ENCODE measurements at places on chromosomes 1 and 21. TPM values are rescaled to one million over a fixed set of nuclear protein-coding genes. Genes with fewer than 3 reads are reported as not detected.

DNA sequence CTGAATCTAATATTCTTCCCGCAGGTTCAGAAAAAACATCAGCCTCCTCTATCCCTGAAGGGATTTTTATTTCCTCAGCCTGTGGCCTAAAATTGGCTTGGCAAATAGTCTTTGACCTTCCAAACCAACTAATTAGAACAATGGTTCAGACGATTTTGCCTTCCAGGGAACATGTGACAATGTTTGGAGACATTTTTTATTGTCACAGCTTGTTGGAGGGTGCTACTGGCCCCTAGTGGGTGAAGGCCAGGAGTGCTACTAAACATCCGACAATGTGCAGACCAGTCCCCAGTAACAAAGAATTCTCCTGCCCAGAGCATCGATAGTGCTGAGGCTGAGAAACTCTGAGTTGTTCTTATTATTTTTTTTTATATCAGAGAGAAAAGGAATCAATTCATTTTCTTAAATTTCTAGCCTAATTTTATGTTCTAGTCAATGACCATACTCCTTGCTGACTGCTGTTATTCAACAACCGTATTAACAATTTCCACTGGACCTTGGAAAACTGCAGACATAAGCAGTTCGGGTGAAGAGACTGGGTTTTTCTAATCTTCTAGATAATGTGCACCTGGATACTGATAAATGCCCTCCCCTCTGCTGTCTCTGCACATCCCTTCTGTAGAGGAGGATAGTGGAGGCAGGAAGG lies 280.7 kb downstream of the LMX1A start:
- no peak for DNase-seq

The KDF1 gene
- total RNA-seq, result 10.0 TPM

- DNase-seq, result no peak
These were observed 87.6 kb downstream of the GFI1 start for GRCh38 chr1:92399076-92399475.

- DNase-seq, result no peak
These were observed 233.8 kb downstream of the RHOU start for GRCh38 chr1:228968891-228969606.

The OR6N1 gene
- total RNA-seq, result not detected

DNA sequence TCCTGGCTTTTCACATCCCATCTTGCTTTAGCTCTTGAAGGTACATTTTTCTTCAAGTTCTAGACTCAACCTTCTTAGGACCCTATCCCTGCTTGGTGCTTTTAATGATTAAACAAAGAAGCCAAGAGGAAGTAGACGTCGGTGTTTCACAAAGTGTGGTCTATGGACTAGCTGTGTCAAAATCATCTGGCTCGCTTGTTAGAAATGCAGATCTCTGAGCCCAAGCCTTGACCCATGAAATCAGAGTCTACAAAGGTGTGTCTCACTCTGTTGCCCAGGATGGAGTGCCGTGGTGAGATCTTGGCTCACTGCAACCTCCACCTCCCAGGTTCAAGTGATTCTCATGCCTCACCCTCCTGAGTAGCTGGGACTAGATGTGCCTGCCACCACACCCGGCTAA lies 295.5 kb upstream of the KAZN start:
- no peak for DNase-seq

The PTGER3 gene
- total RNA-seq, result 0.75 TPM

The SYDE2 gene
- 2.9 TPM for total RNA-seq

The OR2T35 gene
- not detected for total RNA-seq

The DR1 gene
- 34.9 TPM for total RNA-seq

GRCh38 chr1:156816561-156817328 lies at the start of gene SH2D2A:
SH2D2A (minus strand) TSS chr1:156816848; CDS start chr1:156816708, 140 bp downstream.
- DNase-seq, result no peak

The MMP23B gene
- 15.0 TPM for total RNA-seq

The MFAP2 gene
- total RNA-seq, result 42.2 TPM

GRCh38 chr1:155834296-155834926 lies 22.6 kb downstream of the GON4L start:
- no peak for DNase-seq

- no peak for DNase-seq
These were observed 12.7 kb upstream of the PCP4 start for GRCh38 chr21:39854572-39854971.

The FABP3 gene
- 10.2 TPM for total RNA-seq

DNA sequence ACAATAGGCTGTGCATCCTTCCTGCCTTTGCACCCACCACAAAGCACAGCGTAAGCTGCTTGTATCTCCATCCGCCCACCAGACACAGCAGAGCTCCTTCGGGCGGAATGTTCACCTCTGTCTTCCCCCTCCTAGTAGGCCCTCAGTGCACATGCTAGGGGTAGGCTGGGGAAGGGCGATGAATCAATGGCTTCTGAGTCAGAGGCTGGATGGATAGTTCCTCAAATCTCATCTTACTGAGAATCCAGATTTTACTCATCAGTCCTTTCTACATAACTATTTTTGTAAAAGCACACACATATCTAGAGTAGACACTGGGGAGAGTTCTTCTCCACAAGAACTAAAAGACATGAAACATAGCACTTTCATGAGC lies 73.8 kb downstream of the BCAR3 start:
- no peak for DNase-seq

GRCh38 chr21:43659136-43660000 lies at the start of the genes HSF2BP and RRP1B:
HSF2BP (minus strand) TSS chr21:43659488; CDS start chr21:43658096, 1,392 bp downstream.
RRP1B (plus strand) TSS chr21:43659560; CDS start chr21:43659665, 105 bp downstream.
- DNase-seq, result no peak

All from epithelial cell of proximal tubule (primary cell).